ENCODE measurements at places on chromosomes 7 and 10.

GRCh38 chr7:44824894-44825526 lies 22.9 kb downstream of the H2AZ2 start:
- DNase-seq: no peak

GRCh38 chr7:117412390-117412789 lies 14.9 kb downstream of the ASZ1 start:
- DNase-seq: no peak

DNA sequence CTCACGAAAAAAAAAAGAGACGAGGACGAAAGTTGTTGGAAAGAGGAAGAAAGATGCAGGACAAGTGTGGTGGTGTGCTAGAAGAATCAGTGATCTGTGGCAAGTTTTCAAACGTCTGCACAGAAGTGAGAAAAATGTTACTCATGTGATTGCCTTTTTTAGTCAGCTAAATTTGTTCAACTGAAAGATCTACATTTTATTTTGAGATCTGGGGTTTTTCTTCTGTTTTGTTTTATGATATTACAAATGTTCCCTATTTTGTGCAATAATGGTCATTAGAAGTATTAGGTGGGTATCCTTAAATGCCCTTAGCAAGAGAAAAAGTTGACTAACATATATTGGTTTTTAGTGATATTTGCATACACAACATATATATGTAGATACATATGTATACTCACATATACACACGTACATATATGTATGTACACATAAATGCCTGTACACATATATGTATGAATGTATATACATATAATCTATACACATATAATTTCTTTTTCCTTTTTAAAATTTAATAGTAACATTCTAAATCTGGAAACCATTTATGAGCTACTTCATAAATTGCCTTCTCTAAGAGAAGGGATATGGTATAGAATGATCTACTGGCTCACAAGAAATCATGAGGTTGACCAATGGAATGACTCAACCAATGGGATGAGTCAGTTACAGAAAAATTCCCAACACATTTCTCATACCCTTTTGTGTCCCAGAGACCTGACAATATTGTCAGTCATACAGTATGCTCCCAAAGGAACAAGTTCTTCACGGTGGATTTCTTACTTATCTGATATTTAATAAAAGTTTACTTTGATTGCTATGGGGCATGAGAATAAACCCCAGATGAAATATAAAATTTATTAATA lies 38.4 kb downstream of the SLC39A12 start:
- no peak for DNase-seq

- DNase-seq: no peak
Measured at GRCh38 chr7:110750931-110751605, 339.9 kb upstream of the LRRN3 start.

GRCh38 chr7:24591152-24591551 lies 17.9 kb downstream of the PALS2 start:
- no peak for DNase-seq

GRCh38 chr7:147980826-147981813 lies 609.4 kb upstream of the C7orf33 start:
- DNase-seq: no peak

GRCh38 chr10:75375838-75376237 lies 25.7 kb downstream of the ZNF503 start:
- DNase-seq: peak; percentile 17

GRCh38 chr10:69696073-69696731 lies 66.2 kb downstream of the FAM241B start:
- DNase-seq: no peak

DNA sequence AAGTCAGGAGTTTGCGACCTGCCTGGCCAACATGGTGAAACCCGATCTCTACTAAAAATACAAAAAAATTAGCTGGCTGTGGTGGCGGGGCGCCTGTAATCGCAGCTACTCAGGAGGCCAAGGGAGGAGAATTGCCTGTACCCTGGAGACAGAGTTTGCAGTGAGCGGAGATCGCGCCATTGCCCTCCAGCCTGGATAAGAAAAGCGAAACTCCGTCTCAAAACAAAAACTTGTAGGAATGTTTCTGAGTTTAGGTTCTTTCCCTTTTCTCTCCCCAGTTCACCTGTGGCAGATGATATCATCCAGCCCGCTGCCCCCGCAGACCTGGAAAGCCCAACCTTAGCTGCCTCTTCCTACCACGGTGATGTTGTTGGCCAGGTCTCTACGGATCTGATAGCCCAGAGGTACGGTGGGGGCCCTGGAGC lies 138.8 kb upstream of the BTBD16 start:
- DNase-seq: no peak

DNA sequence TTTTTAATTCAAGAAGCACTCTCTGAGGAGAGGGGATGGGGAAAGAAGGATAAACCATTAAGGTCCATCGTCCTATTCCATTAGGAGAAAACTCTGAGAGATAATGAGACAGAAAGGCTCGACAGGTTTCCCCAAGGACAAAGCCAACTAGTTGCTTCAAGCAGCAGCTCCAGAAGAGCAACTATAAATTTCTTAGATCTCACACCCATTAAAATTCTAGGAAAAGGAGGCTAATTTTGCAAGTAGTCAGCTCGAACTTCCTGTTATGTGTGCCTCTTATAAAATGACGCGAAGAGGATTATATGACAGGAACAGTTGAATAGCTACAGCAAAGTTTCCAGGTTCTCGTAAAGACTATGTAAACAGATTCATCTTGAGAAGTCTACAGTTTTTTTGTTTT lies 52.0 kb upstream of the ST8SIA6 start:
- DNase-seq: no peak

GRCh38 chr7:1516586-1517251 lies 12.5 kb upstream of the INTS1 start:
- DNase-seq: no peak

GRCh38 chr7:36906448-36906847 lies 182.2 kb upstream of the AOAH start:
- DNase-seq: no peak

DNA sequence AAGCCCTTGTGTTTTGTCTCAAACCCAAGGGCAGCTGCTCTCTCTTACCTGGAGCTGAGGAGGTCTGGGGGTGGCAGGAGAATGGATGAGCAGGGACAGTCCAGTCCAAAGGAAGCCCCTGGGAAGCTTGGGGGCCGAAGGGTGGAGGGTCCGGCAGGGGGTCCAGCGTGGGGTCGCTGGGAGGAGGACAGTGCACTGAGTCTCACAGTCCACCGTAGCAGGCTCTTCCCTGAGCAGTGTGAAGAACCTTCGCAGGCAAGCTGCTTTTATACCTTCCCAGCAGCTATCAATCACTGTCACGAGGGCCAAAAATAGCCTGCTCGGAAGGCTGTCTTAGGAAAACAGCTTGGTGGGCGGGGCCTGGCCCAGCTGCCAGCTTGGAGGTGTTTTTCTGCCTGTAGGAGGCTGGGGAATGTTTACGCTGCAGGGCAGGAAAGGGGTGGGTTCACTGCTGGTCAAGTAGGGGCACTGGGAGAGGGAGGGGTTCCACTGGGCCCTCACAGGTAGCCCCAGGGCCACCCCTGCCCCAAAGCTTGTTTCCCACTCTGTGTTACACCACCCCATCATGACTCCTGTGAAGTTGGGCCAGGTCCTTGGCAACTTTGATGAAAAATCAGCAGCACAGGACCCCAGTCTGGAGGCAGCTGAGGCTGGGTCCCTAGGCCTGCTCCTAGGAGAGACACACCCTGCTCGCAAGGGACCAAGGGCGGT lies at the start of gene DEPP1:
TSS of gene DEPP1 (minus strand) at position 240 of the 711 bp plus-strand sequence. CDS start 779 bp downstream, outside the sequence.
- peak; percentile 97 for DNase-seq

DNA sequence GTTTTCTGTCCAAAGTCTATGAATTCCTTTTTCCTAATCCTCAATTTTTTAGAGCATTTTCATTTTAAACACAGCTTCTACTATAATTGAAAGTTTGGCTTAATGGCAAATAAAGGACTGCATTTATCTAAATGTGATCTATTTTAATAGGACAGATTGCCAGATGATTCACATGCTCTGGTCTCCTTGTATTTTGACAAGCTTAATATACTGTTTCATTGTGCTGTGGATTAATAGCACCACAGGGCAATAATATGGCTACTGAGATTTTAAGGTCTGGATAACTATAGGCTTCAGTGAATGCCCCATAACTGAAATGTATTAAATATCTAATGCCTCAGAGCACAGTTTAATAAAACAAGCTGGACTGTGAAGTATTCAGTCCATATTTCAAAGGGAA lies 1362.8 kb downstream of the XPNPEP1 start:
- DNase-seq: no peak

All from testis (tissue), 5 donors.